ENCODE measurements at places on chromosomes 1 and 21. TPM values are rescaled to one million over a fixed set of nuclear protein-coding genes. Genes with fewer than 3 reads are reported as not detected.

DNA sequence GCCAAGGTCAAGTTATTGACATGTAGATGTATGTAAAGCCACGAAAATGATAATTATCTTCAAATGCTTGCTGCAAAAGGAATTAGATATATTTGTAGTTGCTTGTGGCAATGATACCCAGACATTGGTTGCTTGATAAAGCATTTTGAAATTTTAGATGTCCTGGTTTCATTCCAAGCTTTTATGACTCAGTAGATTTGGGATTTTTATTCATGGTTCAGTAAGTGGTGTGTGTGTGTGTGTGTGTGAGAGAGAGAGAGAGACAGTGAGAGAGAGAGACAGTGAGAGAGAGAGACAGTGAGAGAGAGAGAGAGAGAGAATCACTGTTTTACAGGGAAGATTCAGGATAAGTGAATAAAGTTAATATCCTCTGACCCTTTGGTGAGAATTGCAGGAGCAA, 498.2 kb upstream of the C1orf87 start:
- peak; percentile 83 for DNase-seq

Gene IFNLR1
- total RNA-seq: 4.5 TPM

- DNase-seq: no peak
Observed at GRCh38 chr1:209882942-209883340, 55.1 kb upstream of the SYT14 start.

DNA sequence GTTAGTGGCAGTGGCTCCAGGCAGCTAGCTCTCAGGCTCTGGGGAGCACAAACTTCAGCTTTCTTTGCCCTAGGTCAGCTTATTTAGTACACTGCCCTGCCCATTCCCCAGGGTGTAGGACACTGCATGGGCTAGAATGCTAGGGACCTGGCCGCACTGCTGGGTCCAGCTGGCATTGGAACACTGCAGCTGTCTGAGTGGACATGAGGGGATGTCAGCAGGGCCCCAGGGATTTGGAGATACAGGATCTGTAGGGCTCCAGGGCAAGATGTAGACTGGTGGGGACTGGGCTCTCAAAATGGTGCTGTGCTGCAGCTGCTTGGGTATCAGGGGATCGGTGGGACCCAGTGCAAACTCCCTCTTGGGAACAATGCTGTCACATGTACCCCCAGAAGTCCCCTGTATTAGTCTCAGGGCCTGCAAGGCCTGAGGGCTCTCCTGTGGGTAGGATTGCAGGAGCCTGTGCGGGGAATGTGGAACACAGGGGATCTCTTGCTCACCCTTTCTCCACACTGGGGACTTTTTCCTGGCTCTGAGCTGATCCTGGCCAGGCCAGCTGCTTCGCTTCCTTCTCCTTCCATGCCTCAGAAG, 25.2 kb upstream of the TTC22 start:
- no peak for DNase-seq

DNA sequence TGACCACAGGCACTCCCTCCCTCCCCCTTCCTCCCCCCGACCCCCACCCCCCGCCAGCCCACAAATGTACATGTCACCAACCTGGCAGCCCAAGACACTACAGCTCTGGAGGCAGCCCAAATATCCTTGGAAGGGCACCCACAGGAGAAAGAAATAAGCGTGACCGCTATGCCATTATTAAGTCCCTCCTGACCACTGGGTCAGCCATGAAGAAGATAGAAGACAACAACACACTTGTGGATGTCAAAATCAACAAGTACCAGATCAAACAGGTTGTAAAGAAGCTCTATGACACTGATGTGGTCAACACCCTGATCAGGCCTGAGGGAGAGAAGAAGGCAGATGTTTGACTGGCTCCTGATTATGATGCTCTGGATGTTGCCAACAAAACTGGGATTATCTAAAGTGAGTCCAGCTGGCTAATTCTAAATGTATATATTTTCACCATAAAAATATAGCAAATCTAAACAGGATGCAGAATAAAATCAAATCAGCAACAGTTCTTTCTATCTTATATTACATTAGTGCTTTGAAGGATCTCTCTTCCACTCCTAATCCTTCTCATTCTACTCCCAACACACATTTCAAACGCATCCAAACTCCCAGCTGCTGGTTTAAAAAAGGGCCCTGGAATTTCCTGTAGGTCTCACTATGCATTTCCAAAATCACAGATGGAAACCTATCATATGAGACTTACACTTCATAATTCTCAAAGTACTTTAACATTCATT, 77.4 kb upstream of the SLFNL1 start:
- DNase-seq: no peak

Gene CLEC20A
- total RNA-seq: not detected

- DNase-seq: no peak
Observed at GRCh38 chr1:221172841-221173240, 293.6 kb downstream of the HLX start.

Gene HAPLN2
- not detected for total RNA-seq

- DNase-seq: no peak
Observed at GRCh38 chr1:72540674-72541073, 258.3 kb upstream of the NEGR1 start.

DNA sequence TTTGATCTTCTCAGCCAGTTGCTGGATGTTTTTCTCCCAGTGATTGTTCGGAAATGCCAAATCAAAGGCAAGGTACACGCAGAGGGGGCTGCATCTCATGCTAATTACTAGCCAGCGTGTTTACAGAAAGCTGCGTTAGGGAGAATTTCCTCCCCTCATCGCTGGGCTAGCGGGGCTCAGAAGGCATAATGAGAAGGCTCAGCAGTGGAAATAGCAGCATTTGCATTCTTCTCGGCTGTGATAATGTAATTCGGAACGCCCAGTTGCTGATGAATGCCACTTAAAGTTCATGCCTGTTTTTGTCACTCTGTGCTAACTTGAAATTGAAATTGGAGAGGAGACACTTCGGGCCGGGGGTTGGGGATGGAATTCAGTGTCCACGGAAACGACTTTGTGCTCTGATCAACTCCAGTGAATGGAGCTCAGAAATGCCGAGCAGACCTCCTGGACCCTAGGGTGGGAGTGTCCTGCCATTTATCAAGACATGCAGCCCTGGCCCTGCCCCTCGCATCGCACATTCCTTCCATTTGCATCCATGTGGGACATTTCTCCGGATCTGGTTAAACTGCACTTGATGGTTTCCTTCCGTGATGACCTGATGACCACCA, 313.4 kb upstream of the C1orf174 start:
- no peak for DNase-seq

Gene MYBPH
- not detected for total RNA-seq

Gene SLC6A17
- 0.53 TPM for total RNA-seq

GRCh38 chr1:54253480-54253879, 53.5 kb downstream of the MRPL37 start:
- peak; percentile 86 for DNase-seq

- no peak for DNase-seq
Observed at GRCh38 chr1:162916821-162917613, 56.0 kb upstream of the CCDC190 start.

GRCh38 chr1:47669081-47669585, 231.3 kb downstream of the FOXD2 start:
- DNase-seq: no peak

Gene HIVEP3
- under 0.01 TPM for total RNA-seq

DNA sequence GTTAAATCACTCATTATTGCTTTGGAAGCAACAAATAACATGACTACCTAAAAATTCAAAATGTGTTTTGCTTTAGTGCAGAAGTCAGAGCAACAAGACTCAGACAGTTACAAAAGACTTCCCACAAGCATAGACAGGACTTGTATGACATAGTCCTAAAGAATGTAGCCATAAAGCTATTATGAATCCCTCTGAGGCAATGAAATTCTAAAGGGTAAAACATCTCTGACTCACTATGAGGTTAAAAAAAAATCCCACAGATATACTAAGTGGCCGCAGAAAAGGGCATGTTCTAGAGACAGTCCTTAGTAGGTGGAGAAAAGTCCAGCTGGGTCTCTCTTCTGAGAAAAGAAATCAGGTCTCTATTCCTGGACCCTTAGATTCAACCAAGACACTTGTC, 4.9 kb downstream of the PRKAB2 start:
- peak; percentile 99 for DNase-seq

DNA sequence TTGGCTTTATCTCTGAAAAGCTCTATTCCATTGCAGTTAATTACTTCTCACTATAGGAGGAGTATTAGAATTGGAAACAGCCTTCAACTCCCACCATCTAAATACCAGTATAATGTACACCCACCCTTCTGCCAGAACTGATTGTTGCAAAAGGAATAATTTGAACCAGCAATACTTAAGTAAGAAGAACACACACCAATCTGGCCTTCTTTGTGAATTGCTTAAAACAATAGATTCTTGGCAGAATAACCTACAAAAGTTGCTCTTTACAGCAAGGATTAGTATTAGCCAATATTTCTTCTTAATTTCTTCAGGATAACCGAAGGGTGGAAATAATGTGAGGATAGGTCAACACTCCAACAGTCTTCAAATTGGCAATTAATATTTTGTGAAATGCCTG, 54.9 kb upstream of the ADAMTS5 start:
- no peak for DNase-seq

Gene C1orf87
- total RNA-seq: not detected

GRCh38 chr1:153565529-153566374, at the start of gene S100A2:
Gene S100A2 (minus strand): TSS chr1:153565844. CDS start chr1:153563877, 1,967 bp downstream.
- DNase-seq: peak; percentile 98

DNA sequence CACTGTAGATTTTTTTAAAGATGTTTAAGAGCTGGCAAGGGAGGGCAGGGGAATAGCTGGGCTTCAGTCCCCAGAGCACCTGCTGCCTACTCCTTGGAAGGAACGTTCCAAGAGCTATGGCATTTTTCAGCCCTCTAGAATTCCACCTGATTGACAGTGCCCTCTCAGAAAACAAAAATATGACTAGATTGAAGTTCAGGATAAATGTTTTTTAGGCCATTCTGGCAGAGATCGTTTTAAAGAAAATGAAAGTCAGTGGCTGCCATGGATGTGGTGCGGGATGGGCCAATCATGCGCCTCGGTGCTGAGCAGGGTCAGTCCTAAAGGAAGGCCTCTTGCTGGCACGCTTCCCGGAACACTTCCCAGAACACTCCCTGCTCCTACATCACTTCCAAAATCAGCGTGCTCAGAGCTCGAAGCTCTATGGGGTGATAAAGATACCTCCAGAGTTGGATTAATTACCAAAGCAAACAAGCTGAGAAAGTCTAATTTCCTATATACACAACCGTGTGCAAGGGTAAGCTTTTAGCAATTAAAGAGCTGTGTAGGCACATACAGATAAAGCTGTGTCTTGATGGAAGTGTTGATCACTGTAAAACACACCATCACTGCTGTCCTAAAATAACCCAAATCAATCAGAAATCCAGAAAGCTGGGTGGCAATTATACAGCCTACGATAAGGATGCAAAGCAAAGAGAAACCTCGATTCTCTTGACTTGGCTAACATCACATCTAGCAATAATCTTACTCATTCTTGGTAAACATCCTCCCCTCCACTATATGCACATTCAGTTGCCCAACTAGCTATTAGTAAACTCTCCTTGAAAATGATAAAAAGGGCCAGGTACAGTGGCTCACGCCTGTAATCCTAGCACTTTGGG, 34.6 kb downstream of the TGFBR3 start:
- DNase-seq: peak; percentile 83

GRCh38 chr1:15918962-15919715, 56.8 kb downstream of the ZBTB17 start:
- DNase-seq: peak; percentile 91

- DNase-seq: no peak
Observed at GRCh38 chr1:86621286-86621685, 74.4 kb downstream of the CLCA4 start.

DNA sequence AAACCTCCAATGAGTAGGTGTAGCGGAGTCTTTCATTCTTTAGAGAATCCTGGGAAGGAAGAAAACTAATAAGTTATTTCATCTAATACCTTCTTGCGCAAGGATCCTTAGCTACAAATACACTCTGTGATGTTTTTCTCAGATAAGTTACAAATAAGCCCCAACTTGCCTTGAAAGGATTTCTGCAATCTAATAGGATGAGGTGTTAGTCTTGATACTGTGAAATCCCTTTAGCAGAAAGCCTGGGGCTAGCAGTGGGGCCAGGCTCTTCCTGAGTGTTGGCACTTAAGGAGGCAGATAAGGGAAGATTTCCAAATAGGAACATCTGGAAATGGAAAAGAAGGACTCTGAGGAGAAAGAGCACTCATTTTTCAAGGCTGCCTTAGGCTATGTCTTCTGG, 168.0 kb upstream of the DAB1 start:
- DNase-seq: peak; percentile 96

DNA sequence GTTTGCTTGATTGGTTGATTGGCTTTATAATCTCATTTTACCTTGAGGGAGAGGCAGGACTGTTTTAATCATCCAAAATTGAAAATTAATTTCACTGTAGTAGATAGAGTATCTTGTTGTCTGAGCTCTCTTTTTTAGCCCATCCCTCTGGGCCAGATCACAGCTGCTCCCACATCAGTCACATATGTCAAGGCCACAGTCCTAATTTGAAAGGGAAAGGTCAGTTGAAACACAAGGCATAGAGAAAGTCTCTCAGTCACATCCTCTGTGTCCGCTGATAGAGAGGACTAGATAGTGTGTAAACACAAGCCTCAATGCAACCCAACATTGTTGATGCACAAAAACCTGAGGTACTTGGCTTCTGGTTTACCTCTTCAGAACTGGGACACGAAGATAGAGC, 6.8 kb downstream of the C1orf74 start:
- DNase-seq: no peak

Gene LCE3D
- total RNA-seq: 0.38 TPM

Gene CD247
- total RNA-seq: not detected

DNA sequence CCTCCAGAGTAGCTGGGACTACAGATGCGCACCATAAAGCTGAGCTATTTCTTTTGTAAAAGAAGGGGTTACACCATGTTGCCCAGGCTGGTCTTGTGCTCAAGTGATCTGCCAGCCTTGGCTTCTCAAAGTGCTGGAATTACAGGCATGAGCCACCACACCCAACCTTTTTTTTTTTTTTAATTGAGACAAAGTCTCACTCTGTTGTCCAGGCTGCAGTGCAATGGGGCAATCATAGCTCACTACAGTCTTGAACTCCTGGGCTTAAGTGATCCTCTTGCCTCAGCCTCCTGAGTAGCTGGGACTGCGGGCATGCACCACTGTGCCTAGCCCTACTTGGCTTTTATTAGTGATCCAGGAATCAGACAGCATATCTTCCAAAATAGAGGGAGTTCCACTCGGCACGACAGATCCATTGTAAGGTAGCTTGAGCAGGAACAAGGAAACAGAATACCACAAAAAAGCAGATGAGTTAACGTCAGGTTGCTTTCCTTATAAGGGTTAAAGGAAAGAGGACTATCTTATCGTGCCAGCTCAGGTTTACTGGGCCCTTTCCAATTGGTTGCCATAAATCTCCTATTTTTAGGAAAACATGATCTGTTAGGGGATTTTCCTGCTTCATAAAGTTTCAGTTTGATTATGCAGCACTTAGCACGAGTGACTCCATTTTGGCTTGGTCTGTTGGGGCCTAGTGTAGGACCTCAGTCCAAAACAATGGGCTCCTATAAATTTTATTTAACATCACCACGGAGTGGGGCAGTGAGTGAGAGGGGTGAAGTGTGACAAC, 45.2 kb downstream of the NENF start:
- peak; percentile 51 for DNase-seq

Gene NPPB
- not detected for total RNA-seq

GRCh38 chr1:62746086-62746808, 37.7 kb upstream of the ATG4C start:
- DNase-seq: peak; percentile 59

Gene C1orf167
- total RNA-seq: not detected

GRCh38 chr1:20112279-20113000, 6.9 kb downstream of the PLA2G2D start:
- DNase-seq: no peak

All from bronchial epithelial cell (primary cell).